ENCODE measurements at places on chromosomes 2 and 18.

GRCh38 chr18:78920456-78921138 lies 59.0 kb upstream of the SALL3 start:
- no peak for DNase-seq

GRCh38 chr2:42047488-42048298 lies at the start of gene PKDCC:
Gene PKDCC, plus strand, starts transcription at chr2:42048021. Its CDS starts 179 bp downstream, at chr2:42048200.
- DNase-seq = peak; percentile 37

GRCh38 chr2:157769856-157770255 lies 106.3 kb downstream of the ACVR1 start:
- DNase-seq = no peak

- DNase-seq = no peak
Observed at GRCh38 chr2:163556511-163556910, 179.3 kb downstream of the FIGN start.

- peak; percentile 75 for DNase-seq
Observed at GRCh38 chr2:128736689-128737545, 418.2 kb upstream of the HS6ST1 start.

GRCh38 chr2:28552045-28552823 lies 56.4 kb downstream of the PLB1 start:
- DNase-seq = no peak

- DNase-seq = no peak
Observed at GRCh38 chr2:220556658-220557057, 929.2 kb downstream of the SLC4A3 start.

- no peak for DNase-seq
Observed at GRCh38 chr2:236855866-236856847, 229.5 kb upstream of the COPS8 start.

DNA sequence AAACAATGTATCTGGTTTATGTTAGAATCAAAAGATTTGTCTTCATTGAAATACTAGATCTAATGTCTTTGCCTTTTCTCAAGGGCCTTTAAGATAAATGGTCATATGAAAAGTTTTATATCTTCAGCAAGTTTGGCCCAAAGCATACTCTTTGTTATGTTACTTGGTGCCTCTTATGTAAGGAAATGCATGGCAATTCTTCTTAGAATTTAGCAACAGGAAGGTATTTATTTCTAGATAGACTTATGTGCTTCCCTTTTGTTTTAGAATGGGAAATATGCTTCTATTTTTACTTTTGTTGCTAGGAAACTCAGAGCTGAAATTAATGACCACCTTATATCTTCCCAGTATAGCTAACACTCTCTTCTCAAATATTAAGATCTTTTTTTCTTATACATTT lies 117.4 kb upstream of the DLX2 start:
- DNase-seq = no peak

GRCh38 chr18:36297417-36298125 lies at the start of gene FHOD3:
Gene FHOD3, plus strand, starts transcription at chr18:36297713. Its CDS starts 123 bp downstream, at chr18:36297836.
- peak; percentile 39 for DNase-seq

DNA sequence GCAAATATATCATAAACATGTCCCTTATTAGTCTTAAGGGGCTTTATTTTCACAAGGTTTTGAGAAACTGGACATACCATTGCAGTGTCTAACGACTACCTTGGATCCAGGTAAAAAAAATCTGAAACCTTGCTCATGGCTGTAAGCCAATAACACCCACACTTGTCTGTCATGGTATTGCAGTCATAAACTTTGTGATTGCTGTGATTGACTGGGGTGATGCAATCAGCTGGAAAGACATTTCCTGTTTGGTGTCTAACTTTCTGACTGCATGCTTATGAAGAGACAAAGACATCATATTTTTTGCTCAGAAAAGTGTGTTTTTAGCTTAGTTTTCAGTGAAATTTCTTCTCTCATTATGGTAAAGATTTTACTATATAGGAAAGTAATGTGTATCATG lies 635.0 kb downstream of the TSN start:
- DNase-seq = no peak

- no peak for DNase-seq
Observed at GRCh38 chr2:10604604-10605003, 85.2 kb downstream of the NOL10 start.

GRCh38 chr2:221050020-221050795 lies 521.9 kb downstream of the EPHA4 start:
- no peak for DNase-seq

DNA sequence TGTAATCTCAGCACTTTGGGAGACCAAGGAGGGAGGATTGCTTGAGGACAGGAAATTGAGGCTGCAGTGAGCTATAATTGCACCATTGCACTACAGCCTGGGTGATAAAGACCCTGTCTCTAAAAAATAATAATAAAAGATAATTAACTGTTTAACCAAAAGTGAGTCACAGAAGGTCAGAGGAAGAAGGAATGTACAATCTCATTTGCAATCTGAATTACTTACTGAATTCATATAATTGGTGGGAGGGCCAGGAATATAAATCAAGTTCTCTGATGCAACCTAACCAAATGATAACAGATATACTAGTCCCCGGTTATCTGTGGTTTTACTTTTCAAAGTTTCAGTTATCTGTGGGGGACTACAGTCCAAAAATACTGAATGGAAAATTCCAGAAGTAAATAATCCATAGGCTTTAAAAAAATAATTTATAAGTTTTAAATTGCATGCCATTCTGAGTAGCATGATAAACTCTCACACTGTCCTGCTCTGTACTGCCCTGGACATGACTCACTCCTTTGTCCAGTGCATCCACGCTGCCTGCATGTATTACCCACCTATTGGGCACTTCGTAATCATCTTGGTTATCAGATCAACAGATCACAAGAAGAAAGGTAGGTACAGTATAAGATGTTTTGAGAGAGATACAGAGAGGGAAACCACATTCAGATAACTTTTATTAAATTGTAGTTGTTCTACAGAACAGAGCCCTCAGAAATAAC lies 12.8 kb upstream of the MATN3 start:
- DNase-seq = no peak

- DNase-seq = no peak
Observed at GRCh38 chr2:143255086-143255485, 125.9 kb downstream of the ARHGAP15 start.

DNA sequence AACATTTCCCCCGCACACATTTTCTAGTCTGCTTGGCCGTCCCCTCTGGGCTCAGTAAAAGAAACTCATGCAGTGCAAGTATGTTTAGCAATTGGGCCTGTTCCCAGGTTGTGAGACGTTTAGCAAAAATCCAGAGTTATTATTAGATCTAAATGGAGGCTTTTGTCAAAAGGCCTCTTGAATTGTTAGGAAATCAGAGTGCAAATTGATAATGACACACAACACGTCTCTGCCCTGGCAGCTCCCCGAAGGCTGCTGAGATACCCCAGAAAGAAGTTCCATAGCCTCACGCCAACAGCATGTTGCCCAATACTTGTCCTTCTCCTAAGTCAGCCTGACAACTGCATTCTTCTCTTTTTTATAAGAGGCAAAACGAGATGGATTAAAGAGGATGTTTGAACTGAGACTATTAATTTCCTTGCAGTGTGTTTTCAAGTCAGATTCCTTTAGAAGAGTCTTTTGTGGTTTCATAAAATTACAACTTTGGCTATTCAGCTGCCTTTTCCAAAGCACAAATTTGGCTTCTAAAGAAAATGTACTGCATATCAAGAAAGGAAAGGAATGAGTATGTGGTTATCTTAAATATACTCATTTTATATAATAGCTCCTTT lies 202.2 kb downstream of the TRIB2 start:
- DNase-seq = no peak

DNA sequence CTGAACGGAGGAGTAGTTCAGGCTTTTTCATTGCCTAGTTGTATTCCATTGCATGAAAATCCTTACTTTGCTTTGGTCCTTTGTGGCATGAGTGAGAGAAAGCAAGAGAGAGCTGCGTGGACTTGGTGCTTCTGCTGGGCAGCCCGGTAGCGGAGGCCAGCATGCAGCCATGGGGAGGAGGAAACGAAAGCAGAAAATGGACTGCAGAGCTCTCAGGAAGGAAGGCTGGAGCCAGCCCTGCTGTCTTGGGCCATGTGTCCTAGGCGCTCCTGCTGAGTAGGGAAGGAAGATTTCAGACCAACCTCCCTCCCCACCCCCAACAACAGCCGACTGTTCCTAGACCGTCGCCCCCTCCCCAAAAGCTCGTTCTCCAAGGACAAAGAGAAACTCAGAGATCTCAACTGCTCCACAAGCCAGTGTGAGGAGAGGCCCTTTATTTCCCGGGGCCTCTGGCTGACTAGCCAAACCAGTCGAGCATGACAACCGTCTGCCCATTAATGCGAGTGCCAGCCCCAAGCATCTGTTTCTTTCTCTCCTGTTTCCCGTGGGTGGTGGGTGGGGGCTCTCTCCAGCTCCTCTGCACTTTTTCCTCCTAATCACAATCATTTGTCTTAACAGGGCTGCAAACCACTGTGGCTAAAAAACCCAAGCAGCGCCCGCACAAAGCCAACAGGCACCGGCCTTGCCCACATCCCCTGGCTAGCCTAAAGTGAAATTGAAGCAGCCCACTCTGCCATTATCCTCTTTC lies 66.8 kb upstream of the FZD7 start:
- no peak for DNase-seq

DNA sequence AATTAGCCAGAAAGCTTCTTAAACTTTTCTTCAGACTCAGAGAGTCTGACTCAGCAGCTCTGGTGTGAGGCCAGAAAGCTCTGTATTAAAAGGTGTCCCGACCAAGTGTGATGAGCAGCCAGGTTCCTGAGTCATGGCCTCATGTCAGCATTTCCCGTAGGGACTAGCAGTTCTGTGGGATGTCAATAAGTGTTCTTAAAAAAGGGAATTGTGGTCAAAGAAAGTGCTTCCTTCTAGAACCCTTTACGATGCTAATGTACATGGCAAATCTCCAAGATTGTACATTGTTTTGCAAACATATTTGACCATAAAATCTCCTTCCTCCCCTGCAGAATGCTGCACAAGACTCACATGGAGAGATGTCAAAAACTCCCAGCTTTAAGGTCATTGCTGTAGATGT lies 80.1 kb downstream of the PLA2R1 start:
- no peak for DNase-seq

DNA sequence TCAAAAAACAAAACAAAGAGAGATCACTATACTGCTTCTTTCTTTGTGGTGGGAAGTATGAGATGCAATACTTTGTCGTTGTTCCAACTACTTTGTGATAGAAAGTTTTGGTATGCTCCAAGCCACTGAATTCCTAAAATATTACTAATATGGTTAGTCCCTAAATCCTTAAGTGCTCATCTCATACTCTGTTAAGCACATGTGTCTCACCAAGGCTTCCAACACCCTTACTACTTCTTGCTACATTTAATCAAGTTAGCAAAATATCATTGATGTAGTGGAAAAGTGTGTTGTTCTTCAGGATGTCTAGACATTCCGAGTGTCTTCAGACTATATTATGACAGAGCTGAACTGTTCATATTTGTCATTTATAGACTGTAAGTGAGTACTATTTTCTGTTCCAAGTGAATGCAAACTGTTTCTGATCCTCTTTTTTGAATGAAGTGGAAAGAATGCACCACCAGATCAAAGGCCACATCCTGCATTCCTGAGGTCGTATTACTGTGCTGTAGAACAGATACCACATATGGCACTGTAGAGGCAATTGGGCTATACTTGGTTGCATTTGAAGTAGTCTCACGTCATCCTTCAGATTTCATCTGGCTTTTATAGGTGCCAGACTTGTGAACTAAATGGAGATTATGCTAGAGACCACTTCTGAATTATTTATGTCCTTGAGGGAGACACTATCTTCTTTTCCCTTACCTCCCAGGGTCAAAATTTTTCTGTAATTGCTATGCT lies 298.4 kb upstream of the ZNF521 start:
- DNase-seq = no peak

DNA sequence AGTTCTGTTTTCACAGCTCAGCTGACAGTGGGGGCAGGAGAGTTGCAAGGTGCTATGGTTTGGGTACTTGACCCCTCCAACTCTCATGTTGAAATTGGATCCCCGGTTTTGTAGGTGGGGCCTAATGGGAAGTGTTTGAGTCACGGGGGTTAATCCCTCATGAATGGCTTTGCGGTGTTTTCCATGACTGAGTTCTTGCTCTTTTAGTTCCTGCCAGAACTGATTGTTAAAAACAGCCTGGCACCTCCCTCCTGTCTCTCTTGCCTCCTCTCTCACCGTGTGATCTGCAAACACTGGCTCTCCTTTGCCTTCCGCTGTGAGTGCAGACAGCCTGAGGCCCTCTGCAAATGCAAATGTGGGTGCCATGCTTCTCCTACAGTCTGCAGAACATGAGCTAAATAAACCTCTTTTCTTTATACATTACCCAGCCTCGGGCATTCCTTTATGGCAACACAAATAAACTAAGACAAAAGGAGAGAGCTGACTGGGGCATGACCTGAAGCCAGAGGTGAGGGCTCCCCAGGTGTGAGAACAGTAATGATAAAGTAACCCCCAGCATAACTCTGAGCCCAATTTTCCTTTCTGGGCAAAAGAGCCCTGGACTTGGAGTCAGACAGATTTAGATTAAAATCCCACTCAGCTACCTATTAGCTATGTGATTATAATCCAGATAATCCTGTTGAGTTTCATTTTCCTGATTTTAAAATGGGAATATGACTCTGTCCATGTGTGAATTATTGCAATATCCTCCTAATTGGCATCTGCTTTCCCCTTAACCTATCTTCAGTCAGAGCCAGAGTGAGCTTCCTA lies 64.9 kb upstream of the CAPN13 start:
- no peak for DNase-seq

Measured in activated T-cell treated with anti-CD3 and anti-CD28 coated beads, Interleukin-2, amount 50 U/mL, for 24 hours (primary cell).